ENCODE measurements at places on chromosomes 3 and 15.

GRCh38 chr15:35850284-35850683 lies 304.3 kb upstream of the DPH6 start:
- DNase-seq: no peak

DNA sequence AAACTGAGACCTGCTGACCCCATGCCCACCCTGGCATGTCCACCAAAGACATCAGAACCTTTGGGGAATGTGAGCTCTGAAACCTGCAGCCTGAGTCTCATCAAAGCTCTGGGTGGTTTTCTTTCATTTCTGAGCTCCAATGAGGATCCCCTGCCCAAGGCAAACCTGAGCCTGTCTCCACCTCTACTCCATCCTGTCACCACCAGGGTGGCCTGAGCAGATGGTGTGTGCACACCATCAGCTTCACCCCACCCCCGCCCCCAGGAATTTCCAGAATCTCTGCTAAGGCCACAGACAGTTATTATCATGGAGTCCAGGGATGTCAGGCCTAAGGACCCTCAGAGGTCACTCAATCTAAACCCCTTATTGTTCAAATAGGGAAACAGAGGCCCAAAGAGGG lies 1.3 kb downstream of the XIRP1 start:
- DNase-seq: no peak

GRCh38 chr3:142029052-142029642 lies 120.2 kb downstream of the TFDP2 start:
- DNase-seq: no peak

- peak; percentile 49 for DNase-seq
Observed at GRCh38 chr3:147361454-147362420, 44.6 kb downstream of the ZIC4 start.

DNA sequence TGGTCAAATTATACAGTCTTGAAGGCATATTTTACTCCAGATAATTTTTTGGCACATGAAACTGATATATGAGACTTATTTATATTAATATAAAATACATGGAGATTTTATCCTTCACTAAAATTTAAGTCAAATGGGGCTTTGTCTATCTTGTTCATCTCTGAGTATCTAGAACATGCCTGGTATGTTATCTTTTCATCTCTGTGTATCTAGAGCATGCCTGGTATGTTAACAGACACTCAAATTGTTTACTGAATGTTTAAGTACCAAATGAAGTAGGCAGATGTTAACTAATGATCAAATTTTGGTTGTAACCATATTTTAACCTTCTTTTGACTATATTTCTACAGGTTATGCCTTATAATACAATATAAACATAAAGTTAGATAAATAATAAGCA lies 7.7 kb downstream of the GTF2A2 start:
- peak; percentile 18 for DNase-seq

GRCh38 chr3:151203051-151203420 lies at the start of gene GPR171:
TSS of gene GPR171 (minus strand) at chr3:151203216. CDS start at chr3:151199386, 3,830 bp downstream.
- no peak for DNase-seq

DNA sequence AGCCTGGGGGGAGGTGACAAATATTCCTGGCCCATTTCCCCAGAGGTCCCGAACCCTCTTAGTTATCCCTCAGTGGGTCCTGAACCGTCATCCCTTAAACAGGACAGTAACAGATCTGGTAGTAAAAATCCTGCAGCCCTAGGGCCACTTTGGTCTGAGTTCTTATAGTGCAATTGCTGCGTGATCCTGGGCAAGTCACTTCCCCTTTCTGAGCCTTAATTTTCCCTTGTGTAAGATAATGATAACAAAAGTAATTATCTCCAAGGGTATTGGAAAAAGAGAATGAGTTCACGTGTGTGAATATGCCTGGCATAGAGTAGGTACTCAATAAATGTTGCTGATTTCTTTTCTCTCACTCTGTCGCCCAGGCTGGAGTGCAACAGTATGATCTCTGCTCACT lies 2.9 kb upstream of the JAGN1 start:
- no peak for DNase-seq

- DNase-seq: no peak
Observed at GRCh38 chr3:87359826-87360225, 83.4 kb upstream of the POU1F1 start.

GRCh38 chr3:38004415-38005075 lies 14.0 kb downstream of the VILL start:
- DNase-seq: peak; percentile 75
